Activated T-helper 1 cell treated with anti-CD3 and anti-CD28 coated beads, Interleukin-12 subunit alpha, Interleukin-12 subunit beta, Interleukin-2, Interleukin-4 antibody, amounts not matched to agents 30 ng/mL and 10 ng/mL and 1 ng/mL, durations not matched to agents 14 hours and 24 hours and 36 hours (primary cell): ENCODE measurements at places on chromosomes 4 and X. TPM values are rescaled to one million over a fixed set of nuclear protein-coding genes. Genes with fewer than 3 reads are reported as not detected.

DNA sequence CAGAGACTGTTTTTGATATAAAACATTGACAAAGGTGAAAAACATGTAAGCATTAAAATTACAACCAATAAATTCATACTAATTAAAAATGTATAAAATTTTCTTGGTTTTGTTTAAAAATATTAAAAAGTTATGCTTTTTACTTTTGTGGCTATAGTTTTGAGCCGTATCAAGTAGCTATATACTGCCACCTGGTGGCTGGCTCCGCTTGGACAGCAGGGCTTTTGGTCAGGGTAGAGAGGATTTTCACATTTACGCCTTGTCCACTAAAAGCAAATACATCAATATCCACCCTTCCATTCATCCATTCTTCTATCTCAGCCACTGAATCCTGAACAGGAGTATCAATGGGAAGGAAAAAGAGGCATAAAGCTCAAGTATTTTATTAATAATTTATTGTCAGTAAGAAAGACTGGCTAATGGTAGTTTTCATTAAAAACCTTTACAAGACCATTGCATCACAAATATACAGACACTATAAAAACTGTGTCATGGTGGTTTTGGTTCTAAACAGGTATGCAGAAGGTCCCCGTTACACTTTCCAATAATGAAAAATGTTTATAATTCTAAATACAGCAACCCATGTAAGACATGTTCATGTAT is 32.1 kb upstream of the MTNR1A start:
- peak; percentile 16 for DNase-seq

The EVC2 gene
- total RNA-seq = 0.32 and 0.54 TPM in 2 replicates

GRCh38 chr4:60500810-60501209 is 699.3 kb upstream of the ADGRL3 start:
- DNase-seq = no peak

DNA sequence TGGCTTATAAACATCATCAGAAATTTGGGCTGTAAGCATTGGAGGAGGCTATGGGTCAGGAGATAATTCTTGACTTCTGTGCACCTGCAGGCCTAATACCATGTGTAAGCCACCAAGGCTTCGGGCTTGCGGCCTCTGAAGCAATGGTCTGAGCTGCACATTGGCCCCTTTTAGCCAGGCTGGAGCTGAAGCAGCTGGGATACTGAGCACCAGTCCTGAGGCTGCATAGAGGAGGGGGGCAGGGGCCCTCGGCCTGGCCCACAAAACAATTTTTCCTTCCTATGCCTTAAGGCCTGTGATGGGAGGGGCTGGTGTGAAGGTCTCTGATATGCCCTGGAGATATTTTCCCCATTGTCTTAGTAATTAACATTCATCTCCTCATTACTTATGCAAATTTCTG is 373.0 kb upstream of the HTR2C start:
- DNase-seq = no peak

GRCh38 chr4:87260477-87260876 is 40.1 kb upstream of the KLHL8 start:
- DNase-seq = no peak
